ENCODE measurements at places on chromosomes 11 and 22.

- no peak for DNase-seq
Observed at GRCh38 chr11:35318309-35318708, 101.0 kb downstream of the SLC1A2 start.

DNA sequence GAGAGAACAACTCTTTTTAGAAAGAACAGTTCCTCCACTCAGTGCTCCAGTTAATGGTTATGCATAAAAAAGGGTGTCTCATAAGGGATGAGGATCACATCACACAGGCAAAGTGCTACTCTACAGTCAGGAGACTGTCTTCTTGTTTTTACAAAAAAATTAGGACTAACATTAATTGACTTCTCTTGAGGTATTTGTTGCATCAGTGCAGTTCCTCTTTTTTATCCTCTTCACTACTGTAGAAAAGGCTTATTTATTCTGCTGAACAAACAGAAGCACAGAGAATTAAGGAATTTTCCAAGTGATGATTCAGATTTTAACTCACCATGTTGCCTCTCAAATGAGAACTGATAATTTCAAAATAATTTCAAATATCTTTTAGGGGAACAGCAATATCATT is 1.9 kb downstream of the MMP8 start:
- no peak for DNase-seq

- DNase-seq, result no peak
Observed at GRCh38 chr11:116473206-116473769, 299.5 kb downstream of the BUD13 start.

- no peak for DNase-seq
Observed at GRCh38 chr11:16026849-16027248, 329.5 kb downstream of the SOX6 start.

DNA sequence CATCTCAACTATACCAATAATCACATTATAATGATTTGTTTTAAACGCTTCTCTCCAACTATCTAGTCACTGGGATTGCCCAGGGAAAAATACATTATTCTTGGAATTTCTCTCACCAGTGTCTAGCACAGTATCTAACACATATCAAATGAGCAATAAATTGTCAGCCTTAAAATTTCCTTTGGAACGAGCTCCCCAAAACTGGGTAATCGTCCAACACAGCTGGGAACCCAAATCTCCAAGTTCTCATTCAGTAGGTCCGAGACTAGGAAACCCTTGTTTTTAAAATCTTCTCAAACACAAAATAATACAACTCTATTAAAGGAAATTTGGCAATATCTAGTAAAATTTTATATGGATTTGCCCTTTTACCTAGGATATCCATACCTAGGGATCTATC is 327.8 kb upstream of the ARHGAP42 start:
- DNase-seq, result no peak

GRCh38 chr11:65078151-65078550 is 5.7 kb downstream of the CDCA5 start:
- peak; percentile 65 for DNase-seq

GRCh38 chr11:14258221-14258935 is 100.6 kb downstream of the RRAS2 start:
- no peak for DNase-seq

GRCh38 chr11:89347071-89347470 is 144.1 kb downstream of the NOX4 start:
- no peak for DNase-seq

DNA sequence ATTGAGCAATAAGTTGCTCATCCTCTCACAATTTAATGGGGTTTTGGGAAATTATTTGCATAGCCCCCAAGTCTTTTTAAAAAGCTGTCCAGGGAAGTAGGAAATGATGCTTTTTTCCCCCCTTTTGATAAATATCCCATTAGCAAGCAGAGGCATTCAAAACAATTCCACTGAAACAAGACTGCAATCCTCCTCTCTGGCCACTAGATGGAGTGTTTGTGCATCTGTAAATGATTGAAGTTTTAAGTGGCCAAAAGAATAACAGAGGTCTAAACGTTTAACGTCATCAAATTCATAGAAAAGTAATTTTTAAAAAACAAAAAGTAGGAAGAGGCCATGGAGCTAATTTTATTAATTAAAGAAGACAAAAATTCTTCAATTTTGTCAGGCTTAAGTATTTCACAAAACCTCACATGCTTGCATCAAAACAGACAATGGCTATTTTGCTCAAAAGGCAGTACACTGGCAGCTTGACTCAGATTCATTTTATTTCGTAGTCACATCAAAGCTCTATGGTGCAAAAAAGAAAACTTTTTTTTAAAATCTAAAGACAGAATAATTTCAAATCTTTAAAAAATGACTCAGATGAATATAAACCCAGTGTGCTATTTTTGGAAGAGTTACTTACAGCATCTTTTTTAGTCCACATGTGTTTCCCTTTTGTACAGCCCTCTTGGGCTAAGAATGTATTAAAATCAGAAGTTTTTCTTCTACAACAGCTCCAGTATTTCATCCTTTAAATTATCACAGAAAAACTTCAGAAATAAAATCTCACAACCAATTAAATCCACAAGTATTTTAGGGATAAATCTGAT is 17.8 kb downstream of the CHORDC1 start:
- no peak for DNase-seq

DNA sequence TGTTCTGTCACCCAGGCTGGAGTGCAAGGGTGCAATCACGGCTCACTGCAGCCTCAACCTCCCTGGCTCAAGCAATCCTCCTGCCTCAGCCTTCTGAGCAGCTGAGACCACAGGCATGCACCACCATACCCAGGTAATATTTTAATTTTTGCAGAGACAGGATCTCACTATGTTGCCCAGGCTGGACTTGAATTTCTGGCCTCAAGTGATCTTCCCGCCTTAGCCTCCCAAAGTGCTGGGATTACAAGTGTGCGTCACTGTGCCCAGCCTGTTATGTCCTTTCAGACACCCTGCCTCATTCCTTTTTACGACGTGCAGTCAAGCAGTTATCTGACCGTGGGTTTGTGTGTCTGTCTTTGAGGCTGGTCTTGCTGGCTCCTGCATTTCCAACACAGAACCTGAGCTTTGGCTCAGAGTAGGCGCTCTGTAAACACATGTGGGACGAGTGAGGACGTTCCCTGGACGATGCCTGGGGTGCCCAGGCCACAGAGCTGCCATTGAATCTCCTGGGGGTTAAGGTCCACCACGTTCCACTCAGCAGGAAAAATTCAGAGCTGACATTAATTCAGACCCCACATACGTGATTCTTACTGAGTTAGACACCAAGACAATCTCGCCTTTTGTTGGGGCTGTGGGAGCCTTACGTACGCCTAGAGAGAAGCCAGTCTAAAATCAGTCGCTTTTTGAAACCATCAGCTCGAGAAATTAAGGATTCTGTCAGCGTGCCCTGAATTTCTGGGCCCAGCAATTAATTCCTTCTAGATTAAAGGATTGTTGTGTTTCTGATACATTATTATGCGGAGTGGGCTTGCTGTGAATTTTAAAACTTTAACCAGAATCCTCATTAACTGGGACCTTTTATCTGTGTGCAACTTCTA is 21.5 kb upstream of the EMID1 start:
- no peak for DNase-seq

- no peak for DNase-seq
Observed at GRCh38 chr11:93630037-93630436, 31.4 kb upstream of the CEP295 start.

- DNase-seq, result no peak
Observed at GRCh38 chr22:32842486-32842885, 41.0 kb downstream of the TIMP3 start.

DNA sequence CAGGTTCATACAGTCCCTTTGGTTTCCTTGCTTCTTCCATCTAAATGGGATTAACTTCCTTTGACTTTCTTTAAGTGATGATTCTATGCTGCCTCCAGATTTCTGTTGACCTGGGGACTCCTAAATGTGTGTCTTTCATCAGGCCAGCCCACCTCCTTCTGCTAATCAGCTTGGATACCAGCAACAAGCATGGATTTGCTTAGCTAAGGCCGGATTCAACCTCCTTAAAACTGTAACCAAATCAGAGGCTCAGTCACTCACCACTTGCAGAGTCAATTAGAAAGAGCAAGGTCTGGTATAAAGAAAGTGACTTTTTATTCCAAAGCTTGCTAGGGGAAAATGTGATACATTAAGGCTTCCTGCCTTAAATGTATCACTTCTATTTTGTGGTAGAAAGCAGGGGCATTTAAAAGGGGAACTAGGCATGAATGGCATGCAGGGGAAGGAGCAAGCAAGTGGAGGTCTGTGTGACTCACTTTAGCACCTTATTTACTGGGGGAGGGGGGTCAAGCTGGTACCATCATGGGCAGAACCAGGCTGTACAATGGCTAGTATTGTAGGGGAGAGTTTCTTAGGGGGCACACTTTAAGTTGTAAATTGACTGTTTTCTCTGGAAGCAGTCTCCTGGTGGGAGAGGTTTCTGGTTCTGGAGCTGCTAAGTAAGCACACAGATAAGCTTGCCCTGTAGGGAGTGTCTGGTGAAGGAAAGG is 239.0 kb upstream of the PDGFD start:
- no peak for DNase-seq

DNA sequence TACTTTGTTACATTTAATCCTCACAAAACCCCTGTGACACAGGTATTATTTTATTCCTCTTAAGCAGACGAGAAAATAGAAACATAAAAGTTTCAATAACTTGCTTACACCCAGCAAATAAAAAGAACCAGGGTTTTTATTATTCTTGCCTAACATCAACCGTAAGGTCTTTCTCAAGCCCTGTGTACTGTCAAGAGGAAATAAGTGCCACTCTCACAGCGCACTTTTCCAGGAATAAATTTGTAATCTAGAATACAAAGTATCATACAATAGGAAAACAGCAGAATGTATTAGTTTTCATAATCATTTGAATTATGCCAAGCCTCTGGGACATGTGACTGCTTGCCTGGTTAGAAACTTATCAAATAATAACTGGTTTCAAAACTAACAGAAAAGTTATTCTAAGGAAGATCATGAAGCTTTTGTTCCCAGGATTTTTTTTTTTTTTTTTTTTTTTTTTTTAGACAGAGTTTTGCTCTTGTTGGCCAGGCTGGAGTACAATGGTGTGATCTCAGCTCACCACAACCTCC is 7.4 kb downstream of the CCDC34 start:
- DNase-seq, result no peak

DNA sequence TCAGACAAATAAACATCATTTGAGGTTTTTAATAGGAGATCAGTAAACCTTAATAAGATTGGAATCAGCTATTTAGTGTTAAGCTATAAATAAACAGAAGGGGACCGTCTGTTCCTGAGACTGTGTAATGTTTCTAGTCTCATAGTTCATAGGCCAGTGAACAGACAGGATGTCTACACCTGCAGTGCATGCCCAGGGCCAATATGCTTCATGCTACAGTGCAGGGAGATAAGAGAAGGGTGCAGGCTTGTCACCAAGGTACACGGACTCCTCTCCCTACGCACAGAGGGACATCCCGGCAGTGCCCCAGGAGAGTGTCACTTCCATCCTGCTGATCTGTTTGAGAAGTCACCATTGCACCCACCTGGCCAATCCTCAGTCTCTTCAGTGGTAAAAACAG is 148.6 kb downstream of the OPCML start:
- DNase-seq, result no peak

DNA sequence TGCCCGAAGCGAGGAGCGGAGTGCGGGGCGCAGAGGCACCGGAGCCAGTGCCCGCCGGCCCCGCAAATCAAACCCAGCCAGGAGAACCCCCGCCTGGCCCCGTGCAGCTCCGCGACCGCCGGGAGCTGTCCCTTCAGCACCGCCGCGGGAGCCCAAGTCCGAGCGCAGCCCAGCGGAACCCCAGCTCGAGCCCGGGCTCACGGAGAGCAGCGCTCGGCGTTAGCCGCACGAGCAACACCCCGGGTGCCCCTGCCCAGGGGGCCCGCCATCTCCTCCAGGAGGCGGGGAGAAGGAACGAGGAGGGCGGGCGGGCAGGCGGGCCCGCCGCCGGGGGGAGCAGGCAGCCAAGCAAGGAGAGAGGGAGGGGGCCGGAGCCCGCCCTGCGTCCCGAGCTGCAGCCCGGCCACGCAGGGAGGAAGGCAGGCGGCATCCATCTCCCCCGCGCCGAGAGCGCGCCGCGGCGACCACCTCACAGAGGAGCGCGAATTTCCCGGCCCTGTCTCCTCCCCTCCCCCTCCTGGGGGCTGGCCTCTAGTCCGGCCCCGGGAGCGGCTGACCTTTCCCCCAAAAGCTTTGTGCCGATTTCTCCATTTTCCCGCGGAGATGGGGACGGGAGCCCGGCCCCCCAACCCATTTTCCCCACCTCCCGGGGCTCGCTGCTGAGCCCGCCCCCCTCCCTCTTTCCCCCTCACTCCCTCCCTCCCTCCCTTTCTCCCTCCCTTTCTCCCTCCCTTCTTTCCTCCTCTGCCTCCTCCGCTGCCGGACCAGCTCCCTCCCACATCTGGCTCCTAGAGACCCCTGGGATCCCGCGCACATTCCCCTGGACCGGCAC is 621 bp downstream of the KCNC1 start:
- DNase-seq, result peak; percentile 62

- no peak for DNase-seq
Observed at GRCh38 chr11:12005476-12005875, 3.0 kb downstream of the DKK3 start.

DNA sequence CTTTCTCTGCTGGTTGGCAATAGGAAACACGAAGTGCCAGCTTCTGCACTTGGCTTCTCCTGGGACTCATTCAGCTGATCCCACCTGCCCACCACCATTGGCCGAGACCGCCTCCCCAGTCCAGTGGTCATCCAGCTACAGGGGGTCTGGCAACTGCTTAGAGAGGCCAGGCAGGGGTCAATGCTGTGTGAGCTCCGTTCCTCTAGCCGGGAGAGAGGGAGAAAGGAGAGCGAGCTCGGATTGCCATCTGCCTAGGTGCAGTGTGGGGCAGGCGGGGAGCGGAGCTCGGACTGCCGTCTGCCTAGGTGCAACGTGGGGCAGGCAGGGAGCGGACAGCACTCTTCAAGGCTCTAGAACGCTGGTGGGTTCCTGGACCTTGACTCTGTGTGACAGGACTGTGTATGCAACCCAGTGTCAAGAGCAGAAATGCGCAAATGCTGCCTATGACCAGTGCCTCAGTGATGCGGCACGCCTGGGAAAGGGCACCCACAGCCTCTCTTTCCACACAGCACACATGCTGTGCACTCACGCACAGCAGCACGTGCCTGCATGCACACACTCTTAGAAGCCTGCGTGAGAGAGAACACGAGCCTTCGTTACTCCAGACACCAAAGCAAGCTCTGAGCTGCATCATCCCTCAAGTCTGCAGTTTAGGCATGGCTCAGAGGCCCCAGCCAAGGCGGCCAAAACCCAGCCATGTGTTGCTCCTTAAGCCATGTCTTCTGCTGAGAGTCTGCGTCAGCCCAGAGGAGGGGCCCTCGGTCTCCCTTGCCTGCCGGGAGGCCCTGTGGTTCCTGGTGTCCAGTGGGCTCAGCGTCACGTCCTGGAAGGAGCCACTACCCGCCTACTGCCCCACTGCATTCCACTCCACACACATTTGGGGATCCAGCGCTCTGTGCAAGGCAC is 26.8 kb upstream of the JAM3 start:
- no peak for DNase-seq

GRCh38 chr22:44293876-44294275 is 18.9 kb downstream of the SHISAL1 start:
- no peak for DNase-seq

GRCh38 chr11:61110255-61111049 is 8.2 kb downstream of the CD5 start:
- peak; percentile 53 for DNase-seq

GRCh38 chr11:9065607-9066432 is 25.6 kb downstream of the SCUBE2 start:
- DNase-seq, result no peak
